NCI-H2107 (cell line): ENCODE measurements at places on chromosomes 6 and 20.

GRCh38 chr6:44854712-44855443 is 467.4 kb downstream of the CDC5L start:
- no peak for DNase-seq

- DNase-seq: no peak
Observed at GRCh38 chr20:3420211-3420707, 12.8 kb upstream of the DNAAF9 start.

- no peak for DNase-seq
Observed at GRCh38 chr6:71248306-71248765, 40.3 kb upstream of the OGFRL1 start.

DNA sequence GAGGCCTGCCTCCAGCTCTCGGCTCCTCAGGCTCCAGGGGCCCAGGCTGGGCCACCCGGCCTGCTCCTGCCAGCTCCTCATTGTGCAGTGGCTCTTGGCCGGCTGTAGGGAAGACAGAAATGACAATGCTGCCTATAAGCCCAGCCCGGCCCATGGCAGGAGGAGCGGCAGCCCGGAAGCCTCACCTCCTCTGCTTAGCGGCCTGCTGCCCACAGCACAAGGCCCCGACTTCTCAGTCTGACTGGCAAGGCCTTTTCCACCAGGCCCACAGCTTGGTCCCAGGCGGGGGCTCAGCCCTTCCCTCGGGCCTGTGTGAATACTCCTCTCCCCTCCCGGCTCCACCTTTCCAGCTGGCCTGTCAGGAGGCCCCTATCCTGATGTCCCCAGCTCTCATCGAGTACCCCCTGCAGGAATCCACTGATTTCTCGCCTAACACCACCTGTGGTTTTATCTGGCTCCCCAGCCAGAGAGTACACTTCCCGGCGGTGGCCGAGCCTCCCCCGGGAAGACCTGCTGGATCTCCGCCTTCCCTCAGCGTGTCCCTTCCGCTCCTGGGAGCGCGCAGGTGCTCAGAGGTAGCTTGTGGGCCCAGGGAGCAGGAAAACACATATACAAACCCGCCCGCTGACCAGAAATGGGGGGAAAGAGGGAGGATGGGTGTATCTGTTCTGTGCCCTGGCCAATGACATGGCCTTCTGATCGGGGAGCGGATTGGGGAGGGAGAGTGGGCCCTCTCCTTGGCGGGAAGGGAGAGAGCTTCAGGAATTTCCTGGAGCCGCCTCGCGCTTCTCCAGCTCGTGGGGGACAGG is 963 bp downstream of the DDRGK1 start:
- no peak for DNase-seq

- no peak for DNase-seq
Observed at GRCh38 chr6:119166024-119166784, 87.7 kb upstream of the FAM184A start.

DNA sequence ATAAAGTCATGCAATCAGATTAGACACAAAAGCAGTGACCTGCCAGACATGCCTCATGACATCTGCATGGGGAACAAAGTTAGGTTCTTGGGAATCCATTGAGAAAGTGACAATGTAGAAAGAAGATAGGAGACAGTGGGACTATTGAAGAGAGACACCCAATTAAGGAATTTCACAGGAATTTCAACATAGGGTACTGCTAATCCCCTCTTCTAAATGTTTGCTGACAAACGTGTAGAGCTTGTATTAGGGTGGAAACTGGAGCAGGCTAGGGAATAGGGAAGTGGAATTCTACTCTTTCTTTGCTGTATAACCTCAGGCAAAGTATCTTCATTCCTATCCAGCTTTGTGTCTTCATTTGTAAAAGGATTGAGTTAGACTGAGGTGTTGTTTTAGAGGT is 409.4 kb upstream of the SASH1 start:
- DNase-seq: no peak
